PC-3 (cell line): ENCODE measurements at places on chromosomes 16 and 17.

DNA sequence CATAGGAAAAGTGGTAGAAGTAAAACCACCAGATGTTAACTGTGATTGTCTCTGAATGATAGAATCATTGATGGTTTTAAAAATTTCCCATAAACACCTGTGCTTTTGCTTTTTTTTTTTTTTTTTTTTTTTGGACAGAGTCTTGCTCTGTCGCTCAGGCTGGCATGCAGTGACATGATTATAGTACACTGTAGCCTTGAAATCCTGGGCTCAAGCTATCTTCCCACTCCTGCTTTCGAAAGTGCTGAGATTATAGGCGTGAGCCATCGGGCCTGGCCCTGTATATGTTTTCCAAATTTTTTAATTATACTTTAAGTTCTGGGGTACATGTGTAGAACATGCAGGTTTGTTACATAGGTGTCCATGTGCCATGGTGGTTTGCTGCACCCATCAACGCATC, 80.5 kb downstream of the NF1 start:
- no peak overlapping the region for H3K4me3 ChIP-seq
- H3K36me3 ChIP-seq = no peaks in the 10 kb centered on the region
- no peaks in the 10 kb centered on the region for H3K4me1 ChIP-seq
- no peaks in the 10 kb centered on the region for H3K27me3 ChIP-seq

- peaks cover 75% of the 10 kb centered on the region for H3K36me3 ChIP-seq
- H3K4me1 ChIP-seq = no peaks in the 10 kb centered on the region
- no peak overlapping the region for H3K4me3 ChIP-seq
- peak; percentile 66 for DNase-seq
Observed at GRCh38 chr17:57114085-57114673, 29.1 kb downstream of the AKAP1 start.

DNA sequence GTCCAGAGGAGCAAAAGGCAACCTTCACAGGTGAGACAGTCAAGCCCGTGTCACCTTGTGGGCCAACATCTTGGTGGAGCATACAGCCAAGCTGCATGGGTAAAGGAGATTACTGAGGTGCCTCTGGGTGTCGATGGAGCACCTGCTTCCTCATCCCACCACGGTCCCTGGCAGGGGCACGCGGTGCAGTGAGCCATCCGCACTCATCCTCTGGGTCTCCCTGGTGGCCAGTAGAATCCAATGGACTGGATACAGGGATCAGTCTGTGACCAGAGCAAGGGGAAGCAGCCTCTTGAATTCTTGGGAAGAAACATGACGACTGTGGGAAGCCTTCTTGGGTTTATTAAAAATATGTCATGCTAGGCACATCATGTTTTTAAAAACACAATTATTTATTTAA, 4.8 kb upstream of the WSCD1 start:
- H3K36me3 ChIP-seq = no peaks in the 10 kb centered on the region
- H3K27me3 ChIP-seq = no peaks in the 10 kb centered on the region
- H3K27ac ChIP-seq = no peak overlapping the region

- no peak for DNase-seq
- H3K36me3 ChIP-seq = peaks cover 55% of the 10 kb centered on the region
- H3K27ac ChIP-seq = no peak overlapping the region
- H3K4me3 ChIP-seq = no peak overlapping the region
- H3K4me1 ChIP-seq = no peaks in the 10 kb centered on the region
- no peaks in the 10 kb centered on the region for H3K27me3 ChIP-seq
Observed at GRCh38 chr16:24571096-24571495, 31.7 kb downstream of the RBBP6 start.

- H3K36me3 ChIP-seq = no peaks in the 10 kb centered on the region
- H3K27ac ChIP-seq = no peak overlapping the region
- H3K4me3 ChIP-seq = no peak overlapping the region
- no peak for DNase-seq
- peaks cover 15% of the 10 kb centered on the region for H3K4me1 ChIP-seq
Observed at GRCh38 chr16:1007284-1007850, 25.8 kb downstream of the SOX8 start.

DNA sequence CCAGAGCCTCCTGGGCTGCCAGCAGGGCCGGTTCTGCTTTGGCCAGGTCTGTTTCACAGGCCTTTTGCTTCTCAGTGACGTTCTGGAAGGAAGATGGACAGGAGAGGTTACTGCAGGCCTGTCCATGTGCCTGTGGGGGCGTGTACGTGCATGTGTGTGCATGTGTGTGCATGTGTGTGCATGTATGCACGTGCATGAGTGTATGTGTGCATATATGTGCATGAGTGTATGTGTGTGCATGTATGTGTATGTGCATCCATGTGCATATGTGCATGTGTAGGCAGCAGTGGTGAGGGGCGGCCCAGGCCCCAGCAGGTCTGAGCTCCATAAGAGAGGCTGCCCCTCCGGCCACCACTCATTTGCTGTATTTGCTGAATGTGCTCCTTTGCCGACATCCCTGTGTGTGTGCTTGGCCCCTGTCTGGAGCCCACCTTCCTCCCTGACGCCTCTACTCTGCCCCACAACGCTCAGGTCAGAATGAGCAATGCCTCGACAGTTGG, 81.8 kb downstream of the PGS1 start:
- no peaks in the 10 kb centered on the region for H3K36me3 ChIP-seq
- no peak overlapping the region for H3K4me3 ChIP-seq
- no peak for DNase-seq
- H3K4me1 ChIP-seq = no peaks in the 10 kb centered on the region
- no peaks in the 10 kb centered on the region for H3K27me3 ChIP-seq

DNA sequence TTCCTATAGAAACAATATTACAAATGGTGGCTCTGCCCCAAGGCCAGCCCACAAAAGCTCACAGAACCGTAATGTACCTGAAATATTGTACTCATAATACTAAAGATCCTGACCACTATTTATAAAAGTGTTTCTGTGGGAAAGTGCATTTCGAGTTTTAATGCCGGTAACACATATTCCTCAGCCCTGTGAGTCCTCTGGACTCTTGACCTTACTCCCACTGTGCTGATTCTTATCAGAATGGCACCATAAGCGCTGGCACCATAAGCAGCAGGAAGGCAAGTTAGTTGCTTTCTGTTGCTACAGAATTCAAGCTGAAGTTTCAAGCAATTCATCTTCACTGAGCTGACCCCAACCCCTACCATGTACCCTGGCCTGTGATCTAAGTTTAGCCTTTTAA, 36.4 kb upstream of the MED13 start:
- DNase-seq = no peak
